HT1080 (cell line): ENCODE measurements at places on chromosomes 1 and 21.

DNA sequence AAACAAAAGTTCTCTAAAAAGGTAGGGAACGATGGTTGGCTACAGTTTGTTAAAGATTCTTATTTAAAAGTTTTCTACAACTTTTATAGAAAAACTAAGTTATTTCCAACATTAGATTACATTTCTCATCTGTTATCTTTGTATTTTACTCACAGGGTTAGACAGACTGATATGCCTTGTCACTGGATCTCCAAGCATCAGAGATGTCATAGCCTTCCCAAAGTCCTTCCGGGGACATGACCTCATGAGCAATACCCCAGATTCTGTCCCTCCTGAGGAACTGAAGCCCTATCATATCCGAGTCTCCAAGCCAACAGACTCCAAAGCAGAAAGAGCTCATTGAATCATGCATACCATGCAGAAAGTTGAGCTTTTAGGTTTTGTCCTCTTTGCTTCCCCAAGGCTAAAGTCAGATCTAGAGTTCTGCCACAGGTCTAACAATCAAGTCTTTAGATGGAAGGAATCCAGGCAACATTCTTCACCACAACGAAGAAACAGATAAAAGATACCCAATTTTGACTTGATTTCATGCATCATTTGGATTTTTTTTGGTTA lies 10.3 kb downstream of the GAS5 start:
- DNase-seq, result no peak

GRCh38 chr1:224404916-224405603 lies 29.5 kb downstream of the WDR26 start:
- DNase-seq, result no peak

- DNase-seq, result no peak
Observed at GRCh38 chr1:230105245-230105753, 38.3 kb downstream of the GALNT2 start.

DNA sequence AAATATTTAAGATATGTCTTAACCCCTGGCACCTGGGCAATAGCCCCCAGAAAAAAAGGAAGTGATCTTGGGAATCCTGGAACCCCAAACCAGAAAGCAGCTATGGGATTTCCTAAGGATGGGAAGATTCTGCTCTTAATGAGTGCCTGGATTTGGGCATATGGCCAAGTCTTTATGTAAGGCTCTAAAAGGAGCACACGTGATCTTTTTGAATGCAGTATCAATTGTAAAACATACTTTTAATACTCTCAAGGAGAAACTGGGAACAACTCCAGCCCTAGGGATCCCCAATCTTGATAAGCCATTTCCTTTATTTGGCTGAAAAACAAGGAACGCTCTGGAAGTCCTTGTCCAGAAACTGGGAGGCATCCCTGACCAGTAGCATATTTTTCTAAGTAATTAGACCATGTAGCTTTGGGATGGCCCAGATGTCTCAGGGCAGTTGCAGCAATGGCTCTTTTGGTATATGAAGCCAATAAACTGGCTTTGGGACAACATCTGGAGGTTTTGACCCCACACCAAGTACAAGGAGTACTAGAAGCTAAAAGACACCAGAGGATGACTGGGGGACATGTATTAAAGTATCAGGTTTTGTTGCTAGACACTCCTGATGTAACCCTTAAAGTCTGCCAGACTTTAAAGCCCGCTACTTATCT lies 80.9 kb upstream of the KIAA0040 start:
- no peak for DNase-seq

DNA sequence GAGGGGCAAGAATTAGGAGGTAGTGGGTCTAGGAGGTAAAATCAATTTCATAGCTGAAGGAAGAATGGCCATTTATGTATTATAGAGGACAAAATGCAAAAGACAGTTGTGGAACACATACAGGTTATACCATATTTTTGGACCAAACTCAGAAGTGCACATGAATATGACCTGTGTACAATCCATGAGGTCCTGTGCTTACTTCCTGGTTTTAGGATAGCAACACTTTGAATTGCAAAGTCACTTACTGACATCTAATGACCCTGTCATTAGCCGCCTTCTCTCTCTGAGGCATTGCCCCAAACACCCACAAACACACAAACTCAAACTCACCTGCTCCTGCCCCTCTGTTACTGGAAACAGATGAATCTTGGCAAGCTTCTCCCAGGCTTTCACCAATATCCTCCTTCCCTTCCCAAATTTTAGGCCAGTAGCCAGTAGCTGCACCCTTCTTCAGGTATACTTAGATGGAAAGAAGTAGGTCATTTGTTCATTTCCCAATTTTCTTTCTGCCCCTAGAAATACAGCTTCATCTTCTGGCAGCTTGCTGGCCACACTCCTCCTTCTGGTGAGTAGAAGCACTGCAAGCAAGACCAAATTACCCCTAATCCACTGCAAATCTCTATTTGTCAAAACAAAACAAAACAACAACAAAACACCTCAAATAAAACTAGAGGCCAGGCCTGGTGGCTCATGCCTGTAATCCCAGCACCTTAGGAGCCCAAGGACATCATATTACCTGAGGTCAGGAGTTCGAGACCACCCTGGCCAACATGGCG lies 13.7 kb upstream of the RPL5 start:
- no peak for DNase-seq

DNA sequence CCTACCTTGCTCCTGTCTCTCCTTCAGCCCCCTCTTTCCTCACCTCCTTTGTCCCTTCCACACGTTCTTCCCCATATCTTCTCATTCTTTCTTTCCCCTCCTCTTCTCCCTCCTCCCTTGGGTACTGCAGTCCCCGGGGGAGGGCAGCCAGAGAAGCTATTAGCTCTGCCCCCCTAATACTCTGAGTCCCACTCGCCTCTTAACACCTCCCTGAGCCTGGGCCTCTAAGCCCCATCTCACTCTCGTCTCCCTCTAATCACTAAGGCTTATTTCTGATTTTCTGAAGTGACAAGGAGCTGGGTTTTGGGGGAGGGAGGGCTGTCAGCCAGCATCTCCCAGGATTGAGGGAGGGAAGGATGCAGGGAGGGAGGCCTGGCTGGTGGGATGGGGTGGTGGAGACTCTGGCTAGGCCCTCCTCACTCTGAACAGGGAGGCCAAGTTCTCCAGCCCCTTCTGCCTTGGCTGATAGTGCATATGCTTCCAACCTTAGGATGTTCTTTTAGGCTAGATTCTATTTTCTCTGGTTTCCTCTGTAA lies 25.6 kb upstream of the DMBX1 start:
- DNase-seq, result no peak

DNA sequence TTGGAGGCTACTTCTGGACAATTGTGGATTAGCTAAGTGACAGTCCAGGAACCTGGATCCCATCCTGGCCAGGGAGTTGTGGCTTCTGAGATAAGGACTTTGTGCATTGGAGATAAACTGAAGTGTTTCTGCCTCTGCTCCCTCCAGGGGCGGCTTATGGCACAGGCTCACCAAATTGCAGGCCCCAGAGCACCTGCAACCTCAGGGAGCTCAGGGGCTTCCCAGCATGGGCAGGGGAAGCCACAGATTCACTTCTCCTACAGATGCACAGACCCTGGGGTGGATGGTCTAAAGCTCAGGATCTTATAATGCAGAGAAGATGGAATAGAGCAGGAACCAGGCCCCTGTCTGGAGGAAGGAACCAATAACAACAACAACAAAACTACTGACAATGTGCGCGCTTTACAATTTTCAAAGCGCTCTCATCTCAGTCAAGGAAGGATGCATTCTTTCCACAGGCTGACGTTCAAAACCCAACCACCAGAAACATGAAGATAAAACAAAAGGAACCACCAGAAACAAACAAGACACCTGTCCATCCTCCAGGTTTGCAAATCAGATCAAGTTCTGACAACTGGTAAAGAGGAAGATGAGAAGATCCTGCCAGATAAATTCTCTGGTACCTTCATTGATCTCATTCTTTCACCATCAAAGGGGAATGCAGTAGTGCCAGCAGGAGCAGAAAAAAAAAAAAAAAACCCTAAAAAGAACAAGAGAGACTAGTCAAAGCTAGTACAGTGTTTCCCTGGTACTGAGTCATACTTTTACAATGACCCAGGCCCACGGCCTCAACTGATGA lies 121.0 kb upstream of the IRF2BP2 start:
- peak; percentile 91 for DNase-seq

- DNase-seq, result no peak
Observed at GRCh38 chr1:52641307-52641706, 8.3 kb downstream of the SHISAL2A start.

- no peak for DNase-seq
Observed at GRCh38 chr1:213669964-213670691, 317.6 kb upstream of the PROX1 start.

GRCh38 chr1:226403201-226404034 lies 4.5 kb downstream of the PARP1 start:
- peak; percentile 33 for DNase-seq

DNA sequence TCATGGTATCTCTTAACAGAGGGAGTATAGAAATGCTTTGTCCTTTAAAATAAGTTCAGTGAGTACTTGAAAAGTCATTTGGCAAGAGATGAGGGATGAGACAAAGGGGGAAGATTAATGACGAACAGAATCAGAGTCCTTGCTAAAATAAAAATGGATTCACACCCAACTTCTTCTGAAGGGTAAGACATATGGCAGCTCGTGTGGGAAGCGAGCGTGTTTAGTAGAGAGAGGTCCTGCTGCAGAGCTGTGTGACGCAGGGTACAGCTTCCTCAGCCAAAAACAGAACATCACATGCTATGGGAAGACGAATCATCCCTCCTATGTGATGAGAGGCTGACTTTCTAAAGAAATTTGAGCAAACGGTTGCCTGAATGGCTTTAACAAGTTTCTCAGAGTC lies 158.5 kb upstream of the LMO4 start:
- DNase-seq, result no peak

- peak; percentile 39 for DNase-seq
Observed at GRCh38 chr1:218330043-218330623, 15.0 kb upstream of the TGFB2 start.

DNA sequence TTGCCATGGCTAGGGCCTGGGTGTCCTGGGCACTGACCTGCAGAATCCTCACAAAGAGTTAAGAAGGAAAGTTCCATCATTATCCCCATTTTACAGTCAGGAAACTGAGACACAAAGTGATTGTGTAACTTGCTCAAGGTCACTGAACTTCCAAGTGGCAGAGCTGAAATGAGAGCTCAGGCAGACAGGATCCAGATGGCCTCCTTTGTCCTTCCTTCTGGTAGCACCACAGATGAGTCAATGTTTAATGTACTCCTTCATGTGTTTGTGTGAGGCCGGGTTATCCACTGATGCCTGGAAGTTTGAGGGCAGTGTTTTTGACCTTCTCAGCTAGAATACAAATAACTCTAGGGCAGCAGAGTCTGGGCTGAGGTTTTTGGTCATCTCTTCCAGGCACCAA lies 207.0 kb downstream of the TNR start:
- peak; percentile 10 for DNase-seq

DNA sequence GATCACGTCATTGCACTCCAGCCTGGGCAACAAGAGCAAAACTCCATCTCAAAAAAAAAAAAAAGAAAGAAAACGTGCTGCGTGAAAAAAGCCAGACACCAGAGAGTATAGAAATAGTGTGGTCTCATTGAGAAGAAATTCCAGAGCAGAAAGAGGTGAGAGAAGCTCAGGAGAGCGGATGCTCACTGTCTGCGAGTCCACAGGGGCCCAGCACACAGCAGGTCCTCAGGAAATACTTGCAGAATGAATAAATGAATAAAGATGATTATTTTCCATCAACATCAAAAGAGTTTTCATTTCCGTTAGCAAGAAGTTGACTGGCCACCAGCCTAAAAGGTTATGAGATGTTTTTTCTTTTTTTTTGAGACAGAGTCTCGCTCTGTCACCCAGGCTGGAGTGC lies 14.4 kb downstream of the CASP9 start:
- DNase-seq, result no peak

GRCh38 chr1:212520299-212520698 lies 87.6 kb downstream of the NENF start:
- DNase-seq, result no peak

- no peak for DNase-seq
Observed at GRCh38 chr21:16323596-16323995, 593.8 kb downstream of the USP25 start.

DNA sequence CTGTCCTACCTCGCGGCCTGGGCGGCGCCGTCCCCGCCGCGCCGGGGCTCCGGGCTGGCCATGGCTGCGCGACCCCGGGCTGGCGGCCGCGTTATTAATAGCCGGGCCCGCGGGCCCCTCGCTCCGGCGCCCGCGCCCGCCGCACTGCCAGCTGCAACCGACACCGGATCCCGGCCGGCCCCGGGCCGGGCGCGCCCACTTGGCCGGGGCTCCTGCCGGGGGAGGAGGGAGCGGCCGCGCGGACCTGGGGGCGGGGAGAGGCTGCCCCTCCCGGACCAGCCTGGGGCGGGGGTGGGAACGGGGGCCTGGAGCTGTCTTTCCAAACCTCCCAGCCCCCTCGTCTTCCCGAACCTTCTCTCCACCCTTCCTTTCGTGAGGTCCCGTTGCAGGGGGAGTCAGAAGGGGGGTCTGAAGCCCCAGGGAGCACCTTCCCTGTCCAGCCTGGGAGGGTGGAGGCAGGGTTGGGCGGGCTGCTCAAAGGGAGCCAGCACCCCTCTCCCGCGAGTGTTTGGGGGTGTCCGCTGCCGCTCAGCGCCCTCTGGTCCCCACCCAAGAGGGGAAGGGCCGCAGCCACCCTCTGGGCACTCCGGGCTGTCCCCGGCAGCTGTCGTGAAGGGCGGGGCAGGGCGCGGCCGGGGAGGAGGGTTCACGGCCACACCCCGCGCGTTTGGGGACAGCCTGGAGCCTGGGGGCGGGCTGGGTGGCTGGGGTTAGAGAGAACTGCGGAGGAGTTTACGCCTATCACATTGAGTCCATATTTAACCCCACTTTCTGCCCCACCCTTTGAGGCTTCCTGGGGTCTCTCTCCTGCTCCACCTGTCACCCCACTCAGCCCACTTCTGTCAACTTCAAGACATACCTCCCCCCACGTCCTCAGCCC lies at the start of gene SYNC:
Gene SYNC (minus strand): TSS at position 172 of the 880 bp plus-strand sequence. CDS start 110 bp downstream, at position 62.
- DNase-seq, result no peak
